ENCODE measurements at places on chromosomes 4 and X.

- no peak for DNase-seq
These were observed 1371.4 kb downstream of the ADGRL3 start for GRCh38 chr4:62571494-62571893.

DNA sequence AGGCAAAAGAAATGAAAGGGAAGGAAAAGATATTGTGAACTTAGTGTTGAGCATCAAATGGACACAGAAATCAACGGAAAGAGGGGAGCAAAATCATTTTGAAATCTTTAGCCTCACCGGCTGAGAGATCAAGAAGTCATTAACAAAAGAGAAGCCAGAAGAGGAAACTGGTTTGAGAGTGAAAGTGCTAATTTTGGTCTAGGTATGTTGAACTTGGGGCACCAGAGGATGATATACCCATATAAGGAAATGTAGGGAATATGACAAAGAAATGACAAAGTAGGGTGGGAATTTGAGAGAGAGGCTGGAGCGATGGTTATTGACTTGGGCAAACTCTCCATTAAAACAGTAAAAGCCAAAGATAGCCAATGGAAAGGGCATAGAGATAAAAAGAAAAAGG, 183.4 kb upstream of the ATOH1 start:
- DNase-seq, result no peak

GRCh38 chr4:40365766-40366165, 30.6 kb downstream of the CHRNA9 start:
- DNase-seq, result no peak

GRCh38 chrX:66030505-66031317, 9.2 kb downstream of the VSIG4 start:
- peak; percentile 41 for DNase-seq

DNA sequence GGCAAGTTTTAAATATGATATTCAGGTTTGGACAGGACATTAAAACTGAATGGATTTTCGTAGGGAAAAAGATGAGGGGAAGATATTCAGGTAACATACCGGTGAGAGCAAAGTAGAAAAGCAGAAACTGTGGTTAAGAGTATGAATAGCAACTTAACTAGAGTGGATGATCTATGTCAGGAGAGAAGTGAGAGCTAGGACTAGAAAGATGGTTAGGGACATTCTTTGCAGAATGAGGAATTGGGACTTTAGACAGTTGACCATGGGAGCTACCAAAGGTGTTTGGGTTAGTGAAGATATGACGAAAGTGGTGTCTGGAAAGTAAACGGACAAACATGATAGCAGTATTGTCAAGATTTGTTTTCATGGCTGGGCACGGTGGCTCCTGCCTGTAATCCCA, 45.2 kb downstream of the ANXA5 start:
- DNase-seq, result no peak

- DNase-seq, result no peak
These were observed 55.7 kb downstream of the LINC00632 start for GRCh38 chrX:140765043-140765784.

- DNase-seq, result no peak
These were observed 418.0 kb downstream of the PACRGL start for GRCh38 chr4:21118301-21118700.

Data from stimulated activated CD8-positive, alpha-beta memory T cell treated with anti-CD3 and anti-CD28 coated beads, Interleukin-4, amount 100 ng/mL, for 48 hours (primary cell).